Brain (organoid and tissue), 16 donors: ENCODE measurements at places on chromosomes 16 and 17. TPM values are rescaled to one million over a fixed set of nuclear protein-coding genes. Genes with fewer than 3 reads are reported as not detected.

The ZSCAN10 gene
- polyA plus RNA-seq, result not detected

The TBC1D3G gene
- not detected for polyA plus RNA-seq

The UMOD gene
- polyA plus RNA-seq, result not detected

The PRRT2 gene
- 55.1 TPM for polyA plus RNA-seq
